Activated naive CD8-positive, alpha-beta T cell treated with anti-CD3 and anti-CD28 coated beads for 36 hours (primary cell): ENCODE measurements at places on chromosomes 5 and 9. TPM values are rescaled to one million over a fixed set of nuclear protein-coding genes. Genes with fewer than 3 reads are reported as not detected.

The UBAP1 gene
- 37.1 TPM for total RNA-seq

The EQTN gene
- not detected for total RNA-seq

The FRMD3 gene
- total RNA-seq: 0.80 TPM

The RLN2 gene
- 2.8 TPM for total RNA-seq

The TMEM203 gene
- total RNA-seq: 37.9 TPM

The HTR4 gene
- total RNA-seq: not detected

The BHMT gene
- not detected for total RNA-seq

The OTP gene
- total RNA-seq: not detected

The FAM163B gene
- total RNA-seq: not detected

The GLRA1 gene
- not detected for total RNA-seq

The PAEP gene
- total RNA-seq: not detected

The TTC23L gene
- 0.30 TPM for total RNA-seq

The LRRTM2 gene
- not detected for total RNA-seq

The SV2C gene
- total RNA-seq: not detected

The C1QTNF3 gene
- 1.8 TPM for total RNA-seq

The TUSC1 gene
- 0.14 TPM for total RNA-seq

The EXOSC2 gene
- total RNA-seq: 101 TPM

The FOXD4L3 gene
- 0.14 TPM for total RNA-seq

The IRF1 gene
- total RNA-seq: 232 TPM

The C5 gene
- total RNA-seq: 1.3 TPM

The AQP7 gene
- not detected for total RNA-seq

The PCSK1 gene
- not detected for total RNA-seq

The GPR21 gene
- 0.42 TPM for total RNA-seq
